ENCODE measurements at places on chromosomes 2 and 18. TPM values are rescaled to one million over a fixed set of nuclear protein-coding genes. Genes with fewer than 3 reads are reported as not detected.

The NGEF gene
- polyA plus RNA-seq, result 0.13 TPM

The CCBE1 gene
- 20.1 TPM for polyA plus RNA-seq

The SGPP2 gene
- polyA plus RNA-seq, result 2.6 TPM

DNA sequence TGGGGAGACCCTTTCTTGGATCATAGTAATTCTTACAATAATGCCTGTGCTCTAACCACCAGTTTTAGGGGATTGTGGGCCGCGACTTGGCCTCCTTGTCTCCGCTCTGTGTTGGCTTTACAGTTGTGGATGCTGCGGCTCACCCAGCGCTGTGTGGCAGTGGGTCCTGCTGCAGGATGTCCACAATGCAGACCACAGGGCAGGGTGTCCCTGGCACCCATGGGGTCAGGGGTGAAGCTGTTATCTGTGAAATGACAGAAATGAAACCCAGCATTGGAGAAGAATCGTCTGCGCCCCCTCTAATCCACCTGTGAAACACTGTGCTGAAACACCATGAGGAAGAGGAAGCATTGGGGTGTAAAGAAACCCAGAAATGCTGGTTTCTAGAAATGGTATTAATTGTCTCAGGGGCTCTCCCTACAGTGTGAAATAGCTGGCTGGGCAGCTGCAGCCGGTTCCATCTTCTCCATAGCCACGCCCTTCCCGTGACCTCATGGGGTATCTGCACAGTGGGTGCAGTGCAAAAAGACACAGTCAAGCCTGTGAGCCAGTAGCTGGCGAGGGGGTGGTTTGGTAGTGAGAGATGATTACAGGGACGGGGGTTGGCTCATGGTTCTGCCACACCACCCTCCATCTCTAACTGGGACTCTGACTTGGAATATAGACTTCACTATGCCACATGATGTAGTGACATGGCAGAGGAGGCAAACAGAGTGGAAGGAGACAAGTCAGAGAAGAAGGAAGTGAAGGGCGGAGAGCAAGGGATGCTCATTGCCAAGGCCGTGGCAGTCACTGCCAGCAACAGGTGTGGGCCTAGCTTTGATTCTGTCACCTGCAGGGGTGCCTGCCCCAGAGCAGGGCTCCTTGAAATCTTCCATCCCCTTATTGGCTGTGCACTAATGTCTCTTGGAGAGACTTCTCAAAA, 16.2 kb downstream of the INPP4A start:
- no peak for DNase-seq

DNA sequence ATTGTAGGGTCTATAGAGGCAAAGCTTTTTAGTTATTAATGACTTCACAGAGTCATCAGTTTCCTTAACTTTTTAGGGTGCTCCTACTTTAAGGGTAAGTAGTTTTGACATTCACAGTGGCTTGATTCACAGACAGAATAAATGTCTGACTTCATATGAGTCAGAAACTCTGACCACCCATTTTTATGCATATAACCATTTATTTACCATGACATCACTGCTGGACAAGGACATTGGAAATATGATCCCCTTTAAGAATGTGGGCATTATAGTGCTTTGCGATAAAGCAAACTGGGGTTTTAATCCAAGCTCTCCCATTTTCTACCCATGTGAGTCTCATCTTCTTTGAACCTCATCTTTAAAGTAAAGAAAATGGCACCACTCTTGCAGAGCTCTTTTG, 162.0 kb upstream of the MC4R start:
- no peak for DNase-seq

- no peak for DNase-seq
Observed at GRCh38 chr2:129782633-129782990, 196.9 kb upstream of the RAB6C start.

- no peak for DNase-seq
Observed at GRCh38 chr2:1884933-1885580, 140.7 kb upstream of the PXDN start.

GRCh38 chr2:164567335-164567989, 53.8 kb downstream of the GRB14 start:
- DNase-seq, result no peak

GRCh38 chr2:236545814-236546480, 23.7 kb upstream of the ACKR3 start:
- no peak for DNase-seq

DNA sequence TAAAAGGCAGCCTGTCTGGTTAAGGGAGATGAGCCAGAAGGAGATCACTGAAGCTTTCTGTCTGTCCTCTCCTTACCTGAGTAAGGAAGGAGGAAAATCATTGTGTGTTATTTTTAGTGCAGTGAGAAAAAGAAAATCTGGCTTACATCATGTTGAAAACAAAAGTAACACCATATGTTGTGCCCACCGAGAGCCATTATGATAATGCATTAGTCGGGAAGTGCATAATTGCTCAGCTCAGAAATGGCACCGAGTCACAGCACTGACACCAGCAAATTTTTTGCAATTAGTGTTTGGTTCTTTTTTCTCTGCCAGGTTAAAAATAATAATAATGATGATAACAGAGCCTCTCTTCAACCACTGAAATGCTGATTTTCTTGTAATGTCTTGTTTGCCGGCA, 46.6 kb downstream of the HNMT start:
- DNase-seq, result no peak

DNA sequence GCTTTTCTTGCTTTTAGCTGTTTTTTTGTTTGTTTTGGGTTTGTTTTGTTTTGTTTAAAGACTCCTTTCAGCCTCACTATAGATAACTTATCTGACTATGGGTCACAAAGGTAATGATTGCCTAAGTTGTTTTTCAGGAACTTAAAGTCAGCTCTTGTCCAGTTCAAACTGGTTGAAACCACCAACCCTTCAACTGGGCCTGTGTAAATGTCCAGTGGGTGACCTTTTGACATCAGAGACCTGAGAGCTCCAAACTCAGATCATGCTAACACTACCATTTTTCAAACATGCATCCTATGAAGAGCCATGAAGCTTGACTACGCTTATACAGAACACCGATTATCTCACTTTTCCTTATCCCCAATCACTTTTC, 144.6 kb upstream of the RMP24 start:
- no peak for DNase-seq

GRCh38 chr2:105597806-105598803, 146.6 kb upstream of the NCK2 start:
- DNase-seq, result no peak
